Germinal center (tissue), 1 donor: ENCODE measurements at places on chromosomes 2 and 18.
A peak's percentile ranks its signal among the peaks of the same experiment; 100 is the strongest.

- DNase-seq = no peak
These were observed 361.7 kb downstream of the GPD2 start for GRCh38 chr2:156797832-156798231.

DNA sequence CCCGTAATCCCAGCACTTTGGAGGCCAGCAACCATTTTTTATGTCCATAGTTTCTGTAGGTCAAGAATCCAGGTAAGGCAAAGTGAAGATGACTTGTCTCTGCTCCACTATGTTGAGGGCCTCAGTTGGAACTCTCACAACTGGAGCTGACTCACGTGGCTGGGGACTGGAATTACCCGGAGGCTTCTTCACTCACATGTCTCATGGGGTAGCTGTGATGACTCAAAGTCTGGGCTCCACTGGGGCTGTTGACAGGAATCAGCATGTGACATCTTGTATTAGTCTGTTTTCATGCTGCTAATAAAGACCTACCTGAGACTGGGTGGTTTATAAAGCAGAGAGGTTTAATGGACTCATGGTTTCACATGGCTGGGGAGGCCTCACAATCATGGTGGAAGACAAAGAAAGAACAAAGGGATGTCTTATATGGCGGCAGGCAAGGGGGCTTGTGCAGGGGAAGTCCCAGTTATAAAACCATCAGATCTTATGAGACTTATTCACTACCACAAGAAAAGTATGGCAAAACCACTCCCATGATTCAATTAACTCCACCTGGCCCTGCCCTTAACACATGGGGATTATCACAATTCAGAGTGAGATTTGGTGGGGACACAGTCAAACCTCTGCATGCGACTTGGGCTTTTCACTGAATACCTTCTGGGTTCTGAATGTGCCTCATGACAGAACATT, 7.8 kb upstream of the PPP1R1C start:
- no peak for DNase-seq

GRCh38 chr2:177445200-177445599, 52.6 kb downstream of the AGPS start:
- no peak for DNase-seq

- DNase-seq = peak; percentile 72
These were observed 627 bp downstream of the CDCA7 start for GRCh38 chr2:173355132-173355865.

- DNase-seq = no peak
These were observed at the start of gene RAB27B for GRCh38 chr18:54828281-54828881. RAB27B (plus strand) TSS chr18:54828477; CDS start chr18:54877586, 49,109 bp downstream.

- peak; percentile 12 for DNase-seq
These were observed 298.9 kb downstream of the DSEL start for GRCh38 chr18:67217551-67218166.

- no peak for DNase-seq
These were observed 228.4 kb upstream of the MEX3C start for GRCh38 chr18:51425889-51426288.

DNA sequence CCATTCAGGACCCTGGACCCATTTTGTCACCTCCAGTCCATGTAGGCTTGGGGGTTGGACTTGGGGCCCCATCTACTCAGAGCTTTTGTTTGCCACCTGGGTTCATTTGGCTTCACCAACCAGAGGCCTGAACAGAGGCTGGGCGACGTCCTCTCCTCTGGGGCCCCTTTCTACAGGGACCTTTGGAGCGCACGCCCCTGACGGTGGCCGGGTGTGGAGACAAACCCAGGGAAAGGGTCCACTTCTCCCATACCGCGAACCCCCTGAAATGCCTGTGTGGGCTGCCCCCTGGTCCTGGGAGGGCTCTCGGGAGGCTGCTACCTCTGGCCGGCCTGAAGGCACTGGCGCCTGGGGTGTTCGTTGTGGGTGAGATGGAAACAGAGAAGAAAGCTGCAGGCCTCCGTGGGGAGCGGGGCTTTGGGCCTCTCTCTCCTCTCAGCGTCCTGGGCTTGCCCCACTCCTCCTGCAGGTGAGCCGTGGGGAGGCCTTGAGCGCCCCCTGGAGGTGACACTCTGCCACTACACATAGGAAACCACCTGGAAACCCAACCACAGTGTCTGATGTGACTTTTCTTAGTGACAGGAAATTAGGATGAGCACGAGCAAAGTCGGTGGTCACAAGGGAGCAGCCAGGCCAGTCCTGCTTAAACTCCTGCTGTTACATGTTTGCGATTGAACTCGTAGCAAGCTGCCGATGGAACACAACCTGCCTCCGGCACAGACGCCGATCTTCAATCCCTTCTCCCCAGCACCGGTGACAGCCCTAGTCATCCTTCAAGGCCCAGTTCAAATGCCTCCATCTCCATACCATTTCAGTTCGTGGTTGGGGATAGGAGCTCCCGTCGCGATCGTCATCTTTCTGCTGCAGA, 12.0 kb upstream of the NTSR2 start:
- peak; percentile 86 for DNase-seq
